ENCODE measurements at places on chromosomes 6 and 20.

DNA sequence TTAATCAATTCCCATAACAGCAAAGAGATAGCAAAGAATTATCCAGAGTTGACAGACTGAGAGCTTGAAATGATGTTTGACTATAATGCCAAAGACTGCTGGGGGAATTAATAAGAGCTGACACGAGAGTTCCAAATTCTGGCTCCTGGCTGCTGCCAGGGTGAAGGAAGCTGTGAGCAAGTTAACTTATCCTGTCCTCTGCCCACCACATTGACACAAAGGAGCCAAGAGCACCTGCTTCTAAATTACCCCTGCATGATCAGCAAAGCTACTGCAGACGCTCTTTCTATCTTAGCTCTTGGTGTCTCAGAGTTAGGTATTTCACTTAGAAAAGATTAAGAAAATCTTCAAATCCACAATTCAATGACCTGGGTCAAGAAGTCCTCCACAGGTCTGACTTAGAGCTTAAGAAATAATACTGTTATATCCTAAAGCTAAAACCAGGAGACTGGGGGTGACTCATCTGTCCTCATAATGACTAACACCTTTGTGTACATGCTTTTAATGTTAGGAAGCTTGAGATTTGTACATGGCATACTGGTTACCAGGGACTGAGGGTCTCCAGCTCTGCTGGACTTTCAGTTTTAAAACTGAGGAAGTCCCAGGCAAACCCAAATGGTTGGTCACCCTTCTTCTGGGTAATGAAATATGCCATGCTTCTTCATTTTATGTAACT, 13.2 kb upstream of the FRK start:
- peak; percentile 35 for DNase-seq

DNA sequence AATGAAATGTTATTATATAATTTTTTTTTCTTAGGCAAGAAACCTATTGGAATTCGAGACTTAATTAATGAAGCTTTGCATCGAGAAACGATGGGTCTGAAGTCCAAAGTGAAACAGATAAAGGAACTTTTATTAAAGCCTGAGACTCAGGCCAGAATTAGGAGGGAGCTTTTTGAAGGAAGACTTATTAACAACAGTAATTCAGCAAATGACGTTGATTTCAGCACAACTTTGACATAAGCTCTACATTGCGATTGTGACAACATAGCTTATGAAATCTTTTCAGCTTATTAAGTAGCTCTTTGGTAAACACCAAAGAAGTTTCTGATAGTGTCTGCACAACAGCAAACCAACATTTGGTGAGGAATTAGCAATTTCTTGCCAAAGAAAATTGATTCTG, 147.1 kb downstream of the AKAP7 start:
- no peak for DNase-seq

GRCh38 chr6:32166411-32167061, 2.1 kb downstream of the EGFL8 start:
- no peak for DNase-seq

DNA sequence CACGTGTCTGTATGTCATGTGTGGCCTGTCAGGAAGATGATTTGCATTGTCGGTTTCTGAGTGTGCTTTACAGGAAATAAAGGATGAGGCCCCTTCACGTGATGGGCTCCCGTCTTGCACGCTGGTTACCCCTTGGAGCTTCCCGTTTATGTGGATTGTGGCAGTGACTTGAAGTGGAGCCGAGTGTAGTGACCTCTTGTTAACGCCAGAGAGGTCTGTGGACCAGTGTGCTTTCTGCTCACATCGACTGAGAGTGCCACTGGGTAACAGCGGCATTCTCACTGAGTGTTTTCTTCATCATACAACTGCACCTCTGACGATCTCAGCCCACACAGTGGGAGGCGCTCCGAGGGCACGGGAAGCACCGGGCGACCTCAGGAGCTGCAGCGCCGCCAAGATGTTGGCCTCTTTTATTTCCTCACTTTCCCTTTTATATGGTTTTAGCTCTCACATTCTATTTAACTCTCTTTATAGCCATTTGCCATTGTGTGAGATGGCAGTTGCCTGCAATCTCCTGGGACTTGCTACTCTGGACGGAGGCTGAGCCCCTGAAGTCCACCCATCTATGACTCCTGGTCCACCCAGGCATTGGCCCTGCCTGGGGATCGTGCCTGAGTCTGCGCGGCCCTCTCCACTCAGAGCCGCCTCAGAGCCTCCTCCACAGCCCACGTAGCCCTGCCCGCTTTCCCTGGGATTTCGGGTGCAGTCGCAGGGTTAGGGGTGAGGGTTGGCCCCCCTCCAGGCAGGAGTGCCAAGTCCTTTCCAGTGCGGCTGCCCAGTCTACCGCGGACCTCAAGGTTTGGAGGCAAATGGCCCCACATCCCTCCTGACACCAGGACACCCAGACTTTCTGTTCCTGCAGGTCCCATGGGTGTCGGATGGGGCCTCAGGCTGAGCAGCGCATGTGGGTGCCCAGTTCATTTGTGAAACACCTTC, 238.9 kb downstream of the ERMARD start:
- DNase-seq = no peak

GRCh38 chr20:19978511-19979210, 38.5 kb upstream of the NAA20 start:
- no peak for DNase-seq

DNA sequence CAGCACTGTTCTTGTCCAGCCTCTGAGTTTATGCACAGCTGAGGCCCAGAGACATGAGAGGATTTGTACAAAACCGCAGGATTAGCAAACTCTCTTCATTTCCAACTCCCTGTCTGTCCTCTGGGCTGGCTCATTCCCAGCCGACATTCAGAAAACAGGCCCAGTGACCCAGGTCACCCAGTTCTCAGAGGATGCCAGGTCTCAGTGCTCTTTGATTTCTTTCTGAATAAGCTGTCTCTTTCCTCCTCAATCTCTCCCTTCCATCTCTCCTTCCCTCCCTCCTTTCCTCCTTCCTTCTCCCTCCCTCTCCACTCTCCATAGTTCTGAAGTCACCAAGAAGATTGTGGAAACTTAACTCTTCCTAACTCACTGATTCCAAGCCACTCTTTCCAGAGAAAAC, 372.7 kb upstream of the SULF2 start:
- no peak for DNase-seq

- DNase-seq = no peak
Measured at GRCh38 chr20:46396052-46396740, 10.2 kb downstream of the ELMO2 start.

GRCh38 chr6:84785671-84786070, 21.3 kb upstream of the TBX18 start:
- peak; percentile 45 for DNase-seq

DNA sequence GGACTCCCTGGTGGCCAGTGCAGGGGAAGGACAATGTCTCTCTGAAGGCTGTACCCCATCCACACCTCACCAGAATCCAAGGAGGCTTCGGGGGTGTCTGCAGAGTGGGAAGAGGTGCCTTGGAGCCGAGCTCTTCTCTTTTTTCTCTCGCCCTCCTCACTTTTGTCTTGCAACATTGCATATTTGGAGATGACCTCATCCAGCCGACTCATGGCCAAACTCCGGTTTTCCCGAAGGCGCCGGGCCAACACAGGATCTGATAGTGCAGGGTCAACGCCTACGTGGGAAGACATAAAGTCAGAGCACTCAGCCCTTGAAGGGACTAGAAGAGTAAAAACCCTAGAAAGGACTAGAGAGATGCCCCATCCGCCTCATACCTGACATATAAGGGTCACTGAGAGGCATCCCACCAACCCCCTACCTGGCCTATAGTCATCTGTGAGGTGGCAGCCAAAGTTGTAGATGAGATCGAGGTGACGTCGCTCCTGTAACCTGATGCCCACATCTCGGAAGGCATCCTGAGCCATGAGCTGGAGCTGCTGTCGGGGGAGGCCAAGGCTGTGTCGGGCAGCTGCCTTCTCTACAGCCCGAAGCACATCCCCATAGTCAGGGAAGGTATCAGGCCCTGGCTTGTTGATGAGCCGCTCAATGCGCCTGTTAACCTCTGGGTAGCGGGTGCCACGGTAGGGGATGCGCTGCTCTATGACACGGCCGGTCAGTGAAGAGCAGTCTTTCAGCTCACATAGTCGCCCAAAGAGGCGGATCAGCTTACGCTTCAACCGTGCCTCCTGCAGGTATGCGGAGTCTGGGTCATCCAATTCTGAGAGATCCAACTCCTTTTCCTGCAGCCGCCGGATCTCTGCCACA, 3.0 kb upstream of the ZBTB22 start:
- peak; percentile 78 for DNase-seq

GRCh38 chr20:49344975-49345374, 67.1 kb upstream of the ZNFX1 start:
- DNase-seq = peak; percentile 96

- DNase-seq = no peak
Measured at GRCh38 chr20:44666066-44666465, 14.6 kb upstream of the ADA start.

- no peak for DNase-seq
Measured at GRCh38 chr20:19770375-19770774, 12.3 kb downstream of the RIN2 start.

DNA sequence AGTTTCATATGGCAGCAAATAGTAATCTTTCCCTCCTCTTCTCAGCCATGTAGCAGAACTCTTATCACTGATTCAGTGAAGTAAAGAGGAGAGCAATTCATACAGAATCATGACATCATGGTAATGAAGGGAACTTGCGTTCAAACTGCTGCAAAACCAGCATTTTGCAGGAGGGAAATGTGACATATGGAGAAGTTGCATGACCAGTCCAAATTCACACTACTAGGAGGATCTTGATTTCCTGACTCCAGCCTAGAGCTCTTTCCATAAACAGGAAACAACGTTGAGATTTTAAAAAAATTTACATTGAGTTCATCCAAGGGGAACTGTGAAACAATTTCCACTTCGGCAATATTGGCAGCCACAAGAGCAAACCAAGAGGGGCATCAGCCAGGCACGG, 63.8 kb downstream of the MBOAT1 start:
- no peak for DNase-seq

DNA sequence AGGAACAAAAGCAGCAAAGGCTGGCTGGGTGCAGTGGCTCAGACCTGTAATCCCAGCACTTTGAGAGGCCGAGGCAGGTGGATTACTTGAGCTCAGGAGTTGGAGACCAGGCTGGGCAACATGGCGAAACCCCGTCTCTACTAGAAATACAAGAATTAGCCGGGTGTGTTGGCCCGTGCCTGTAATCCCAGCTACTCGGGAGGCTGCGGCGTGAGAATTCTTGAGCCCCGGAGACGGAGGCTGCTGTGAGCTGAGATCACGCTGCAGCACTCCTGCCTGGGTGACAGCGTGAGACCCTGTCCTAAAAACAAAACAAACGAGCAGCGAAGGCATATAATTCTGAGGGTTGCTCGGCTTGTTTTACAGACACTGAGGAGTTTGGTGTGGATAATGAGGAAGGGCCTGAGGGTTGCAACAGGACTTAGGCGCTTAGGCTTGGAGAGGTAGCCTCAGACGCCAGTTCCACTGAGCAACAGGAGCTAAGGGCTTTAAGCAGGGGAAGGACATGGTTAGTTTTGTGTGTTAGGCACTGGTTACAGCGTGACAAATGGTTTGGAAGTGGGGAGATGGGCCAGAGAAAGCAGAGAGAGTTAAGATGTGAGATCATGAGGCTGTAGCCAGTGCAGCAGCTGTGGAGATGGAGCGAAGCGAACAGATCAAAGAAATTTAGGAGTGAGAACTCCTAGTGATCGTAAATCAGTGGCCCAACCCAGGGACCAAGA, 1.2 kb downstream of the MYH7B start:
- no peak for DNase-seq

GRCh38 chr6:5781966-5782556, 224.7 kb downstream of the NRN1 start:
- DNase-seq = no peak

DNA sequence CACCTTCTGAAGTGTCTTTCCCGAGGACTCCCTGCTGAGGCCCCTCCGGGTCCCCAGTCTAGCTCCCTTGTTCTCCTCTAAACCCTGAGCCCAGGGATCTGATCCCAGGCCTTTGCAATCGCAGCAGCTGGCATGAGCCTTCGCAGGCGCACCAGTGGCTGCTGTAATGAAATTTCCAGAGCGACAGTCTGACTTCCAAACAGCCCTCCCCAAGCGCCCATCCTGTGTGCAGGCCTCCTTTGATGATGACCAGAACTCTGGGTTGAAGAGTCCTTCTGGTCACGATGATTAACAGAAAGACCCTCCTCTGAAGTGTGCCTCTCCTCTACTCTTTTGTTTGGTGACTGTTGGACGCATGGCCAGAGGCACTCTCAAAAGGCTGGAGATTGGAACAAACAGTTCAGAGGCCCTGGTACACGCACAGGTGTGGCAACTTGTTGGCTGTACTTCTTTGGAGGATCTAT, 89.1 kb upstream of the MPC1 start:
- no peak for DNase-seq

- DNase-seq = no peak
Measured at GRCh38 chr6:137879299-137879698, 12.2 kb downstream of the TNFAIP3 start.

- DNase-seq = no peak
Measured at GRCh38 chr20:52965819-52966218, 6.3 kb upstream of the TSHZ2 start.

- DNase-seq = no peak
Measured at GRCh38 chr6:74491844-74492374, 713.9 kb downstream of the COL12A1 start.

DNA sequence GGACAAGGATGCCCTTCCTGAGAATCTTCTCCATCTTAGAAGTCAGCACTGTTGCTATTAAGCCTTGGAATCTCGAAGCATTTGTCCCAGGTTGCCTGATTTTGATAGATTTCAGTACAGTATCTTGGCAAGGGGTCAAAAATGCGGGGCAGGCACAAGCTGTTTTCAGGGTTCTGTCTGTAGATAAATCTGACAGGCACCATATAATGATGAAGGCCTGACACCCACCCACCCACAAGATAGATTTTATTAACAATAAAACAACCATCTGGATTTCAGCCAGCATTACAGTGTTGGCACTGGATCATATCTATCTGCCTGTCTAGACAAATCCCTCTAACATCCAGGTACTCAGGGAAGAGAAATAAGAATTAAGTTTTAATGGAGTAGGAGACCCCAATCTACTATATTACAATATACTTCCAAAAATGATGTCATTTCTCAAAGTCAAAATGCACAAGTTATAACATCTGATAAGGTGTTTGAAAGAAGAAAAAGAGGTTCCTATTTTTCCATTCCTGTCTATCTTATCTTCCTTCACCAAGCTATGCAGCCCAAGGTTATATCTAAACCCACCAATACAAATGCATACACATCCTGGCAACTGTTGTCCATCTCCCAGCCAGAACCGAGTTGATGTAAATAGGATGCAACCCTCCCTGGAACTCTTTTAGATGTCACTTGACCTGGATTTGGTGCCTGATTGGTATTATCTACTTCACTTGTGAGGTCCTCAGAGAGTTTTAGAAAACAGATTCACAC, 10.7 kb downstream of the NEDD9 start:
- no peak for DNase-seq

- DNase-seq = no peak
Measured at GRCh38 chr6:51273228-51273961, 454.7 kb downstream of the TFAP2B start.

DNA sequence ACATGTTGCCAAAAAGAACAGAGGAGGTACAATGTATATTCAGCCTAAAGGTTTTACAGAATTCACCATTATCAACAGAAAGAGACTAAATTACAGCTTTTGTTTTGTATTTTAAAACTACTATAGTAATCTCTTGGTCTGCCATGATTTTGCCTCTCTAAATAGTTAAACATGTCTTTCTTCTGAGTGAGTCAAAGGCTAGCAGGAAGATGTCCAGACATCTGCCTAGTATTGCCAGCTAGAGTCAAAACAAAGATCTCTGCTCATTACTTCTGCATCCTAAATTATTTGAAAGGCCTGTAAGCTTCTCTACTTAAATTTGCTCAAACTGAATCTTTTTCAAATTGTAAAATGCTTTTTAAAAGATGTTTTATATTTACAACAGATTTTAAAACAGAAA, 8.8 kb downstream of the ASF1A start:
- peak; percentile 41 for DNase-seq

- DNase-seq = peak; percentile 68
Measured at GRCh38 chr6:116210750-116211425, 43.0 kb downstream of the TSPYL4 start.

Measured in fibroblast of skin of abdomen (primary cell).